ENCODE measurements at places on chromosomes 3 and 15. TPM values are rescaled to one million over a fixed set of nuclear protein-coding genes. Genes with fewer than 3 reads are reported as not detected.
A peak's percentile ranks its signal among the peaks of the same experiment; 100 is the strongest.

Gene CCDC39
- polyA plus RNA-seq, result not detected

Gene FBXO40
- polyA plus RNA-seq, result 72.1 TPM

Gene KNSTRN
- 9.4 TPM for polyA plus RNA-seq

Gene GHRL
- polyA plus RNA-seq, result 0.25 TPM

Gene NAALADL2
- polyA plus RNA-seq, result 1.3 TPM

Gene TRPC1
- 11.1 TPM for polyA plus RNA-seq

Gene TMEM207
- polyA plus RNA-seq, result not detected

Gene RAB7A
- 192 TPM for polyA plus RNA-seq

Gene GNAT1
- not detected for polyA plus RNA-seq

Gene GOLGA8J
- polyA plus RNA-seq, result not detected

- DNase-seq, result no peak
These were observed 25.0 kb downstream of the SH3GL3 start for GRCh38 chr15:83472151-83472550.

- DNase-seq, result no peak
These were observed 79.0 kb upstream of the MFGE8 start for GRCh38 chr15:88992216-88992615.

GRCh38 chr15:94314639-94315038 lies 83.3 kb downstream of the MCTP2 start:
- no peak for DNase-seq

GRCh38 chr3:190261015-190261414 lies 61.2 kb downstream of the CLDN1 start:
- no peak for DNase-seq

DNA sequence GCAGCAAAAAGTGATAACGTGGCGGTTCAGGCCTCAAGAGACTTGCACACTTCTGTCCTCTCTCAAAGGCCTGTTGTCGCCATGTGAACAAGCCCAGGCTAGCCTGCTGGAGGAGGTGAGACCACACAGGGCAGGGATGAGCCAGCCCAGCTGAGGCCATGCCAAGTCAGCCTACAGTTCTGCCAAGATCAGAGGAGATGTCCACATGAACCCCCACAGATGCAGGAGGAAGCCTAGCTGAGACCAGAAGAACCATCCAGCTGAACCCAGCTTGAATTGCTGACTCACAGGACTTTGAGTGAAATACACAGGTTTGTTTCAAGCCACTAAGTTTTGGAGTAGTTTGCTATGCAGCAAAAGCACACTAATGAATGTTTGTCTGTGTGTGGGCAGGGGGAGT lies 50.3 kb upstream of the SEC13 start:
- DNase-seq, result no peak

DNA sequence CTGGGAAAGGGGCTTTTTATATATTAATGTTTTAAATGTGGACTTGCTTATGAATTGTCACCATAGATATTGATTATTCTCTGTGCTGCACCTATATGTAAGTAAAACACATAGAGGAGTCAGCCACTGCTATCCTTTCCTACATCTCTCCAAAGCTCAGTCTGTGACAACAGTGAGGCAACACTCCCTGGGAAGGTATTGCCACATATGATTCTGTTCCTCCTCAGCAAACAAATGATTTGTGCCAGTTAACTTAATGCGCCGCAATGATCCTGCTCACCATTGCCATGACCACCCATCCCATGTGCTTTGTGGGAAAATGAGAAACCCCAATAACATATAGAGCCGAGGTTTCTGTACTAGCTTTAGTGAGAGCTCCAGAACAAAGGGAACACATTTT lies 75.1 kb upstream of the FBN1 start:
- DNase-seq, result no peak

- DNase-seq, result peak; percentile 67
These were observed 152.8 kb downstream of the TIGIT start for GRCh38 chr3:114446600-114446999.

- no peak for DNase-seq
These were observed 68.0 kb downstream of the TIPARP start for GRCh38 chr3:156742401-156742800.

- DNase-seq, result no peak
These were observed 48.4 kb upstream of the GRIP2 start for GRCh38 chr3:14588425-14589112.

DNA sequence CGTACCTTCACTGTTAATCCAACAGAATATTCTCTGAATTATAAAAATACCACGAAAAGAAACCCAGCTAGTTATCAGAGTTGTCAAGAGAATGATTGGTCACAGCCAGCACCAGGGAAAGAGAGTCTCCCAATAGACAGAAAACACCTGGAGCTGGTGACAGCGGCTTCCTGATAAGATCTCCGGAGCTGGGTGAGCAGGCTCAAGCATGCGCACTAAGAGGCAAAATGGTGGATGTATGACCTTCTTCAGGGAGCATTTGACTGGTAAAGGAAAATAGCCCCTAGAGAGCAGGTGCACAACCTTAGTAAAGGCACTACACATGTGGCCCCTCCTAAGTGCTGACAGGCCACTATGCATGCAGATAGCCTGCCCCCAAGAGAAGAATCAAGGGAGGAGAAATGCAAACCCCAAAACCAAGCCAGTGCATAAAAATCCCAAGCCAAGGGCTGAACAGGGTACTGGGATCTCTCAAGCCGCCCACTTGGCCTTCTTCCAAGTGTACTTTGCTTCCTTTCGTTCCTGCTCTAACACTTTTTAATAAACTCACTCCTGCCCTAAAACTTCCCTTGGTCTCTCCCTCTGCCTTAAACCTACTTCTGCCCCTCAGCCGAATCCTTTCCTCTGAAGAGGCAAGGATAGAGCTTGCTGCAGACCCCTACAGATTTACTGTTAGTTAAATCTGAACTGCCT lies 93.2 kb downstream of the UACA start:
- peak; percentile 61 for DNase-seq

DNA sequence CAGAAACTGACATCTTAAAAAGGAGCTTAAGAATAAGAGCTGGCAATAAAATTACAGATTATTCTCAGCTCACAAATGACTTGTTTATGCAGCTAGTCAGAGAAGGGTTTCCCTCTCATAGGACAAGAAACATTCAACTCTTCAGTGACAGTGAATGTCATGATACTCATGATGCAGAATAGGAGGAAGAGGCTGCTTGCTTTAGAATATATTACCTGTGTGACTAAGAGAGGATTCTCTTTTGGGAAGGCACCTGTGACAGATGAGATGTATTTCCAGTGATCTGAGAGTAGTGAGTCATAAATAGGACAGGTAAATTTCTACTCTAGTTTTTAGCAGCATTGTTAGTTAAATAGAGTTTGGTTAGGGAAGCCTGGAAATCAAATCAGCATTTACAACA lies 39.9 kb downstream of the RASA2 start:
- no peak for DNase-seq

DNA sequence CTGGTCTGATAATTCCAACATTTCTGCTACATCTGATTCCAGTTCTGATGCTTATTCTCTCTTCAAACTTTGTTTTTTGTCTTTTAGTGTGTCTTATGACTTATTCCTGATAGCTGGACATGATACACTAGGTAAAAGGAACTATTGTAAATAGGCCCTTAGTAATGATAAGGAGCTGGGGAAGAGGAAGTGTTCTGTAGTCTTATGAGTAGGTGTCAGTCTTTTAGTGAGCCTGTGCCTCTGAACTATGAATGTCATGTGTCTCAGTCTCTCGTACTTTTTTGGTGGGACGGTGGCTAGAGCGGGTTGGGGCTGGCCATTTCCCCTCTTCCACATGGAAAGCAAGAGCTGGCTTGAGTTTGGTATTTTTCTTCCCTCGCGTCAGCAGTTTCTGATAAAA lies 41.2 kb downstream of the PCCB start:
- DNase-seq, result no peak

GRCh38 chr15:66715181-66715624 lies 13.2 kb downstream of the SMAD6 start:
- DNase-seq, result no peak

DNA sequence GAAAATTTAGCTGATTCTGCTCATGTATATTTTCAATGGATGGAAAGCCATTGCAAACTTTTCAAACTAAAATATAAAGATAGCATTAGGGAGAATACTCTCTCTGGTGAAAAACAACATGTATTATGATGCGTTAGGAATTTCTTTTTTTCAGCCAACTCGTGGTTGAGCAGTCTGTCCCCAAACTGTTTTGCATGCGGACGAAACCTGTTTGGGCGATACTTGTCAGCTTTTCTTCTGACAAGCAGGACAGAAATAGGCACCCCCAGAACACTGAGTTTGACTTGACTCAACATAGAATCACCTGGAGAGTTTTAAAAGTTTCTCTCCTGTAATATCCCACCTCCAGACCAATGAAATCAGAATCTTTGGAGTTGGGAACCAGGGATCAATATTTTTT lies 417.5 kb upstream of the TPRG1 start:
- DNase-seq, result no peak

GRCh38 chr3:134769287-134769868 lies 25.7 kb upstream of the EPHB1 start:
- no peak for DNase-seq

GRCh38 chr3:128398586-128398985 lies 68.1 kb downstream of the DNAJB8 start:
- DNase-seq, result peak; percentile 45

DNA sequence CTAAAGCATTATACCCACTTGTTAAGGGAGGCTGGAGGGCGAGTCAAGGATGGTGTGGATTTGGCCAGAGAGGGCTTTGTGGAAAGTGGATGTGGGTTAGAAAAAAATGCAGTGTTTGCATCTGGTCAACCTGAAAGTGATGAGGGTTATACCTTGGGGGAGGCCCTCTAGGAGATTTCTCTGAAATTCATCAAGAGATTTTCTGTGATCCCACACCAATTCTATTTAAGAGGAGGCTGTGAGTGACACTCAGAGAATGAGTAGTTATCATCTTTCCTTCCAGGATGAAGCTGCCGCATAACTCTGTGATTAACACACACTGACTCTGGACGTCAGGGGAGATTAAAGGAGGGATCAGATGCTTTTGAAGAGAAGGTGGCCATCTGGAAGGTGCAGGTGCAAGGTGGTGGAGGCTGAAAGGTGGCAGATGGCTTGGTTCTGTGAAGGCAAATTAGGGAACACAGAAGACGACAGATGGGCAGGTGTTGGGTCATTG lies 54.8 kb downstream of the ANAPC13 start:
- DNase-seq, result no peak

GRCh38 chr15:55796321-55796965 lies 53.5 kb upstream of the PRTG start:
- DNase-seq, result no peak

GRCh38 chr15:39781967-39782302 lies 706 bp downstream of the FSIP1 start:
- DNase-seq, result no peak

- DNase-seq, result no peak
These were observed 229.9 kb upstream of the LRTM1 start for GRCh38 chr3:55157731-55158130.

GRCh38 chr15:79922512-79923078 lies 25.8 kb upstream of the MTHFS start:
- DNase-seq, result no peak

DNA sequence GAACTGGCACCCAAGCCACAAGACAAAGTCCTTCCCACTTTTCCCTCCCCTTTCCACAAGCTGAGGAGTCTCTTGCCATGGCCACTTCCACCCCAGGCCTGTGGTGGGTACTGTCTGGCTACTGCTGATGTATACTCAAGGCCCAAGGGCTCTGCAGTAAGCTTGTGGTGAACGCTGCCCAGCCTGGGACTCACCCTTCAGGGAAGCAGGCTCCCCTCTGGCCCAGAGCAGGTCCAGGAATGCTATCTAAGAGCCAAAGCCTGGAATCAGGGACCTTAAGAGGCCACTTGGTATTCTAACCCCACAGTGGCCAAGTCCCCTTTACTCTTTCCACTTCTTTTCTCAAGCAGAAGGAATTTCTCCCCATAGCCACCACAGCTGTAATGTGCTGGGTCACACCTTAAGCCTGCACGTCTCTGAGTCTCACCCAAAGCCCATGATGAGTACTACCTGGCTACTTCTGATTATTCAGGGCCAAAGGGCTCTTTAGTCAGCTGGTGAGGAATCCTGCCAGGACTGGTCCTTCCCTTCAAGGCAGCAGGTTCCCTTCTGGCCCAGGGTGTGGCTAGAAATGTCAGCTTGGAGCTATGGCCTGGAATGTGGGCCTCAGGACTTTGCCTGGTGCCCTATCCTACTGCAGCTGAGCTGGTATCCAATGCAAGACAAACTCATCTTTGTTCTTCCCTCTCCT lies 4.0 kb downstream of the PATL2 start:
- DNase-seq, result no peak

GRCh38 chr15:45469027-45469426 lies 53.5 kb downstream of the SLC30A4 start:
- no peak for DNase-seq

DNA sequence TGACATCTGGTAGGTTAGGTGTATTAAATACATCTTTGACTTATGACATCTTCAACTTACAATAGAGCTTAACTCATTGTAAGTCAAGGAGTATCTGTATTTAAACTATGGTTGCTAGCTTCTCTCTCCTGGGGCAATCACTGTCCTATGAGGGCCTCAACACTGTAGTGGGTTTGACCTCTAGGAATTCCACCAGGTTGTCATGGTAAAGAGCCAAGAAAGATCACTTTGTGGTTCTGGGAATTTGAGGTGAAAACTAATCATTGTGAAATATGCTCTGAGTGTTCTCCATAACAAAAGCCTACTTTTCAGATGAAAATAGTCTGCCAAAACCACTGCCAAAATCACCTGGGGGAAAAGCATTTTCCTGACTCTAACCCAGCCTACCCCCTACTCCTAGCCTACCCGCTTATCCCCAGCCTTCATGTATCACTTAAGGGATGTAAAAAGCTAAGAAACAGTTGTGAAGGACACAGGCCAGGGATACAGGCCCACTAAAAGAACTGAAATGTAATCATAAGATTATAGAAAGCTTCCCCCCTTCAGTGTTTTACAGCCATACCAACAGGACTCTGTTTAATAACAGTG lies 723.8 kb downstream of the MECOM start:
- DNase-seq, result no peak

- DNase-seq, result no peak
These were observed 492.6 kb downstream of the RBMS3 start for GRCh38 chr3:29773481-29773880.

- no peak for DNase-seq
These were observed 52.0 kb downstream of the ILDR1 start for GRCh38 chr3:121970047-121970446.

GRCh38 chr3:25581335-25581734 lies 83.4 kb downstream of the TOP2B start:
- no peak for DNase-seq

- peak; percentile 40 for DNase-seq
These were observed 53.9 kb downstream of the SLMAP start for GRCh38 chr3:57810048-57810447.

GRCh38 chr3:125136515-125136914 lies 76.0 kb downstream of the SLC12A8 start:
- DNase-seq, result no peak

- DNase-seq, result no peak
These were observed 38.9 kb downstream of the MDFIC2 start for GRCh38 chr3:70273492-70273891.

DNA sequence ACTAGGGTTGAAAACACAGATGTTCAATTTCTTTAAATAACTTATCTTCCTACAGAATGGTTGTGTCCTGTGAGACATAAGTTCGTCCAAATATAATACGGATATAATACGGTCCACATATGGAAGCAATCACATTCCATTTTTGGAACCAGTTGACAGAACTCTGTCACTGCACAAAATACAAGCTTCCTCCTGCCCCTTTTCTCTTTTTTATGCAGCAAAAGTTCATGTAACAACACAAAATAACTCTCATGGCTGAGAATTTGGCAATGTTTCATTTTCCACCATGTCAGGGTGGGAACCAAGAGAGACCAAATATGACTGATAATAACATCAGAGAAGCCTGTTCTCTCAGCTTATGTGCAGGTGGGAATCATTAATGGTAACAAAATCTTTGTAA lies 158.1 kb upstream of the ZNF385D start:
- DNase-seq, result no peak

GRCh38 chr3:131218196-131218595 lies 163.4 kb upstream of the NUDT16 start:
- no peak for DNase-seq
